ENCODE measurements at places on chromosomes 7 and 10.

DNA sequence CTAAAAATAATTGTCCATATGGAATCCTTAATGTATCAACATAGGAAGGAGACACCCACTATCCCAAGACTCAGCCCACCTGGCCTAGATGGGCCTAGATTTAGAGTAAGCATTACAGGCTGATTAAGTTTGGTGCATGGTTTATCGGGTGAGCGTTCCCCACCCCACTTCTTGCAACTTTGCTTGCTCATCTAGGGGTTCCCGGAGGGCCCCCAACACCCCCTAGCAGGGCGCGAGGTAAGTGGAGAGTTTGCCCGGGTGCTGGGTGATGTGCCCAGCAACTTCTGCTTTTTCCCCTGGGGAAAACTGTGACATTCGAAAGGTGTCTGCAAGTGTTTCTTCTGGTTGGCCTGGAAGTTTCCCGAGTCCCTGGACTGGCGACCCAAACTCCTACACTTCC lies 31.7 kb downstream of the SKIDA1 start:
- no peak for ATAC-seq

DNA sequence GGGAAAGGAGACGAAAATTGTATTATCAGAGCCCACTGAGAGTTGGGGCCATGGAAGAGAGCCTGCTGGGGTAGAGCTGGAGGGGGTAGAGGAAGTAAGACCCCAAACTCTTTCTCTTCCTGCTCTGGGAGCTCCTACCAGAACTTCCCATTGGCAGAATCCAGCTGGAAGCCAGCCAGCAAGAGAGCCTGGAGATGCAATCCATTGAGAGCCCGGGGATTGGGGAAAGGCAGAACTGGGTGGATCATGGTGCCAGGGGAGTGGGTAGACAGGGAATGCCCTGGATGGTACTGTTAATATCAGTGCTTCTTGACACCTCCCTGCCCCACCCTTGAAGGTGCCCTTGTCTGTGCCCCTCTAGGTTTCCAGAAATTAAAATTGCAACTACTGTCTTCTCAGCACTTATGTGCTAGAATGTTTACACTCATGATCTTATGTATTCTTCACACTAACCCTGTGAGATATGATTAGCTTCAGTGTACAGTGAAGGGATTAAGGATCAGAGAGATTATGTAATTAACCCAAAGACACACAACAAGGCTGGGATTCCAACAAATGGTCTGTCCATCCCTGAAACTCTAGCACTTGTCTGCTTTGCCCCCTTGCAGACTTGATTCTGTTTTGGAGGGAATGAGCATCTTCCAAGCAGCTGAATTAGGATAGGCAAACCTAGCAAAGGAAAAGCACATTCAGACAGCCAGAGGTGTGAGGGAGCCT lies 154.1 kb downstream of the C10orf105 start:
- no peak for ATAC-seq

DNA sequence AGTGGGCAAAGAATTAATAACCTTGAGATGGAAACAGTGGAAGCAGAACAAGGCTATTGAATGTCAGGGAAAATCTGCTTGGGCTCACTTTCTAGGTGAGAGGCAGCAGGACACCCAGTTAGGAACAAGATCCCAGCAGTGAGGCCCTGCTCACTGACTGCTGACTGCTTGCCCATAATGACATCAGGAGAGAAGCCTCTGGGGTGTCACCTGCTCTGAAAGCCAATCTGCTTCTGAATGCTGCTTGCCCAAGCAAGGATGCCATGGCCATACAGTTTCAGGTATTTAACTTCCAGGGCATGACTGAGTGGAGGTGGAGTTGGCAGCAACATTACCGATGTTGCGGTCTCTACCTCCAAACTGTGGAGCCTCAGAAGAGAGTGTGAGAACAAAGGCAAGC lies 11.7 kb upstream of the WAPL start:
- no peak for ATAC-seq

GRCh38 chr10:52526251-52526823 lies 212.3 kb downstream of the DKK1 start:
- ATAC-seq = no peak

DNA sequence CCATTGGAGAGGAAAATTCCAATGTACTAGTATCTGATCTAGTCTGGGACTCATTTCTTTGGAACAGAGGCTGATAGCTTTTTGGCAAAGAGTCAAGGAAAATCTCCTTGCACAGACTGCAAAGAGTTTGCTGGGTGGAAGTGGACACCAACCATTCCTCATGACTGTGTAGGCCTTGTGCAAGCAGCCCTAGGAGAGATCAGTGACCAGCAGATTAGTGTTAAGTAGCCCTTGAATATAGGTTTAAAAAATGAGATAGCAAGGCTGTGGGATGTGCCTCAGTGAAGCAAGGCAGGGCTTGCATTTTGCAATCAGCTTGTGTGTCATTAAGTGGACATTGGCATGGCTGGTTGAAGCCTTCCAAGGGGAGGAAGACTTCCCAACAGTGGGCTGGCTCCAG lies 341.6 kb downstream of the PLXNA4 start:
- no peak for ATAC-seq

GRCh38 chr10:86849181-86849894 lies 92.9 kb downstream of the BMPR1A start:
- ATAC-seq = no peak

DNA sequence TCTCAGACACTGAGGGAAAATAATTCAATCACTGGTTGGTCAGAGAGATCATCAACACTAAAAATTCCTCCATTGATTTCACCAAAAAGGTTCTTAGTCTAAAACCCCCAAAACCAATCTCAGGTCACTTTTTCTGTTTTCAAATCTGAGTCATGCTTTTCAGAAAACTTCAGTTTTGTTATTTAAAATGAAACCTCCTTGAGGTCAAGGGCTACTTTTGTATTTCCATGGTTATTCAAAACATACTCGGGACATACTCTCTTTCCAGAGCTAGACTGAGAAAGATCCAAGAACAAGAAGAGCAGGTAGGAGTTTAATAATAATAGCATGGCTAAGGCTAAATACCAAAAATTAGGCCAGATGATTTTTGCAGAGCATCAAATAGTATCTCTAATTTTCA lies 152.8 kb downstream of the SDHAF3 start:
- no peak for ATAC-seq

DNA sequence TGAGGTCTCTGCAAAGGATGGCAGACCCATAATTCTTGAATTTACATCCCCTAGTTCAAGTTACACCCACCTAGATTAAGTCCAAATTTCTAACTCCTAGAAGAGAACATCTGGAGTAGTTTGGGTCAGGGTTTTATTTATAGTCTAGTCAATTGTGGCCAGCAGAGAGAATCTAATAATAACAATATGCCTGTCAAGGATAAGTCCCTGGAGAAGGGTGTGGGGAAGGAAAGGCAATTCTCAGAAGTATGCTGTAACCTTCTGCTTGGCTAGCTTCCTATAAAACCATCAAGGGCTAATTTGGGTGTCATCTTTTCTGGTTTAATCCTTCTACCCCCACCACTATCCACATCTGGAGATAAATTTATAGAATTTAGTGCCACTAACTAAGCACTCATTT lies 52.8 kb upstream of the SEMA3E start:
- ATAC-seq = no peak

DNA sequence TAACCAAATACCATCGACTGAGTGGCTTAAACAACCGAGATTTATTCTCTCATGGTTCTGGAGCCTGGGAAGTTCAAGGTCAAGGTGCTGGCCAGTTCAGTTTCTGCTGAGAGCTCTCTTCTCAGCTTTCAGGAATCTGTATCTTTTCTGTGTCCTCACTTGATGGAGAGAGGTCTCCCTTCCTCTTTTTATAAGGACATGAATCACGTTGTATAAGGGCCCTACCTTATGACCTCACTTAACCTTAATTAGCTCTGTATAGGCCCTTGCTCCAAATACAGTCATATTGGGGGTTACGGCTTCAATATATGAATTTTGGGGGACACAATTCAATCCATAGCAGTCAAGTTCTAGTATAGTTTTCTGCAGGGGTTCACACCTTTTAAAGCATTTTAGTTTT lies 135.2 kb upstream of the ADO start:
- ATAC-seq = no peak

GRCh38 chr7:101947899-101948298 lies 130.5 kb downstream of the CUX1 start:
- ATAC-seq = no peak
